ENCODE measurements at places on chromosomes 3 and 15. TPM values are rescaled to one million over a fixed set of nuclear protein-coding genes. Genes with fewer than 3 reads are reported as not detected.

GRCh38 chr15:70437882-70438451 lies 325.4 kb downstream of the UACA start:
- DNase-seq, result no peak

The RFTN1 gene
- total RNA-seq, result 106 TPM

The WWTR1 gene
- total RNA-seq, result 1.2 TPM

DNA sequence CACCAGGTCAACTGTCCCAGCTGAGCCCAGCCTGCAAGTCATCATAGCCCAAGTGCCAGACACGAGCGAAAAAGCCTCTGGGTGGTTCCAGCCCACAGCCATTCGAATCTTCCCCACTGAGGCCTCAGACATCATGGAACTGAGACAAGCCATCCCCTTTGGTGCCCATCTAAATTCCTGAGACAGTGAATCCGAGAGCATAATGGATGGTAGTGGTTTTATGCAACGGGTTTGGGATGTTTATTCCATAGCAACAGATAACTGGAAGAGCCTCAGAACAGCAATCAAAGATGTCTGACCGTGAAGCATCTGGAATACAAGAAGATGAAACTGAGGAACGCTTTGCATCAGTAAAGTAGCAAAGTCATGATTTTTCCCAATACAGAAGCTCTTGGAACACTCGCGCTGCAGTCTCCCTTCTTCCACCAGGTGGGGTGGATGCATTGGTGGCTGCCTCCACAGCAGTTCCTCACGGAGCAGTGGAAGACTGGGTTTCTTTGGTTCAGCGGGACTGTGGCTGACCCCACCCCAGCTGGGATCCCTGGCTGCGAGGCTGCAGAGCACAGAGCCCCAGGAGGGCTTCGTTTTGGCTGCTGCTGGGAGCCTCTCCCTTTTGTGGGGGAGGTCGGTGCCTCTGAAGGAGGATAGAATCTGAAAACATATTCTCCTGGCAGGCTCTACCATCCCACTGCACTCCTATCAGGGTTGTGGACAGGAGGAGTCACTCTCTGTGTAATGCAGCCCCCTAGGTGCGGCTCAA lies 26.4 kb upstream of the PDE8A start:
- peak; percentile 63 for DNase-seq

The ACAN gene
- total RNA-seq, result not detected

GRCh38 chr3:126672340-126672739 lies 17.4 kb upstream of the TXNRD3 start:
- DNase-seq, result no peak

Data from activated CD4-positive, alpha-beta memory T cell treated with anti-CD3 and anti-CD28 coated beads for 36 hours (primary cell).